WERI-Rb-1 (cell line): ENCODE measurements at places on chromosomes 6 and 20.
A peak's percentile ranks its signal among the peaks of the same experiment; 100 is the strongest.

DNA sequence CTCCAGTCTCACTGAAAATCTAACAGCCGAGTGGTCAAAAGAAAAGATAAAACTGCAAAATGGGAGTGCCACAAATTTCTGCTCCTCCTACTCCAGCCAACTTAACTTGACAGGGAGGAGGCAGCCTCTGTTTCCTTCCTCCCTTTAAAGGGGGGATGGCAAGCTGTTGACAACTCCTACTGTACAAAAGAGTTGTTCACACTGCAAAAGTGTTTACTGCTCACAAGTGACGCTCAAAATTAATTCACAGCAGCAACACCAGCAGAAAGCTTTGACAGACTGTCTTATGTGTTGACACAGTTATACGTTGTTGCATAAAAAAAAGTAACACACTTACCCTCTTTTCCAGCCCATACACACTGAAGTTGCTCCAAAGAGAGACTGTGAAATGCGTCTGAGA is 169.8 kb downstream of the BACH2 start:
- no peak for DNase-seq

DNA sequence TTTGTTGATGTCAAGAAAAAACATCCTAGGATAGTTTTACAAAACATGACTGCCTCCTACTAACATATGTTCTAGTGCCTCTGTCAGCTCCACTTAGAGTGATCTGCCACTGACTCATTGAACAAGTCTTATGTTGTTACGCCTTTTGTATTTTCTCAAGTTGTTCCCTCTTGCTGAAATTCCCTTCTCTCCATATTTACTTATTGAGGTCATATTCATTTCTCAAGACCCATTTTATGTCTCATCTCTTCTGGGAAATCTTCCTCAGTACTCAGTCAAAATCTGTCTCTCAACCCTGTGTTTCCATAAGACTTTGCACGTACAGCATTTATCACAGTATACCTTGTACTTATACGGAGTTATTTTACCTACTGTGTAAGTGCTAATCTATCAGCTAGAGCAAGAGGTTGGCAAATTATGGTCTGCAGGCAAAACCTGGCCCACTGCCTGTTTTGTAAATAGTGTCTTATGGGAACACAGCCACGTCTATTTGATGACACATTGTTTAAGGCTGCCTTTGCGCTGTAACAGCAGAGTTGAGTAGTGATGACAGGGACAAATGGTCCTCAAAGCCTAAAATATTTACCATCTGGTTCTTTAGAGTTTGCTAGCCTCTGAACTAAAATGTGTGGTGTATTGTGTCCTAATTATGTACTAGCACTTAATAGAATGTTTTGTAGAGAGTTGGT is 83.4 kb downstream of the ADGRB3 start:
- DNase-seq, result no peak

DNA sequence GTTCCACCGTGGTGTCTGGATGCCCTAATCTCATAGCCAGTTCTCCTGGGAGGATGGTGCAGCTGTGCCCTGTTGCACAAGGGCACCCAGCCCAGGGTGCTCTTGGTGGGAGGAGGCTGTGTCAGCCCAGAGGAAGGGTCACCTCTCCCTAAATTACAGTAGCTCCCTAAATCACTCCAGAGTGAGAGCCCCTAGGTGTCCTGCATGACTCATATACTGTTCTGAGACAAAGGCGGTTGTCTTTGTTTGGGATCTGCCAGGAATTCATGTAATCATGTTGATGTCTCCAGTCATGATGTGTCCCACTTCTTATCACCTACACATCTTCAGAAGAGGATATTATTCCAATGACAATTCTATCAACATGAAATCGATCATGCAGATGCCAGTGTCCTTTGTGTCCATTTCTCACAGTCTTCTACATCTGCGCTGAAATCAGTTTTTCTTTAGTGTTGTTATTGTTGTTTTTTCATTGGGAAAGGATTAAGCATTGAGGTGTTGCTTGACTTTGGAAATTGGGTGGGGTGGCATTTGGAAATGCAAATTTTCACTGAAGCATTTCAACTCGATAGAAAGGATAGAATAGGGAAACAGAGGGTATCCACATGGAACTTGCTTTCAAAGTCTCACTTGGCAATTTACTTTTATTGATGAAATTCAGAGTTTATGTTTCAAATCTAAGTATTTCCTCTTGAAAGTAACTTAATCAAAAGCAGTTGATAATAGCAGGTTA is 19.5 kb downstream of the PERP start:
- no peak for DNase-seq

DNA sequence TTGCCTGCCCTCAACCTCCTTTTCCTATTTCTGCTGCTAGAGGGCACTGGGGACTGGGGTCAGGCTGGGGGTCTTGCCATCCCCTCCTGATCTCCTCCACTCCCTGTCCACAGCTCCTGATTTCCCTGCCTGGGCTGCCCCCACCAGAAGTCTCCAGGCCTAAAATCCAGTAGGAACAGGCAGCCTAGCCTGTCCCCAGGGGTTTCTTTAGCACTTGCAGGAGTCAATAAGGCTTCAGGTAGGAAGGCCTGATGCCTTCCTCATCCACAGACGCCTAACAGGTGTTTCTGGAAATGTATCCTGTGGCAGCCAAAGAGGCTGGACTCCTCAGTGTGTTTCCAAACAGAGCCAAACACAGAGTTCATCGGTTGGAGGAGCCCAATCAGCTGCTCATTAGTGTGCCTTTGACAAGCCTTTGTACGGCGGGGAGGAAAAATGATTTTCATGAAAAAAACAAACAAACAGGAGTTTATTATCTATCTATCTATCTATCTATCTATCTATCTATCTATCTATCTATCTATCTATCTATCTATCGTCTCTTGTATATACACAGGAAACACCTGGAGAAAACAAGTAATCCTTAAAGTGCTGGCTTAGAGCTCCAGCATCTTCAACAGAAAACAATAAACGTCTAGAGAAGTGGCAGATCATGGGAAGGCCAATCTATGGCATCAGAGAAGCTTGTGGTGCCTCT is 3.7 kb upstream of the RAET1E start:
- no peak for DNase-seq

DNA sequence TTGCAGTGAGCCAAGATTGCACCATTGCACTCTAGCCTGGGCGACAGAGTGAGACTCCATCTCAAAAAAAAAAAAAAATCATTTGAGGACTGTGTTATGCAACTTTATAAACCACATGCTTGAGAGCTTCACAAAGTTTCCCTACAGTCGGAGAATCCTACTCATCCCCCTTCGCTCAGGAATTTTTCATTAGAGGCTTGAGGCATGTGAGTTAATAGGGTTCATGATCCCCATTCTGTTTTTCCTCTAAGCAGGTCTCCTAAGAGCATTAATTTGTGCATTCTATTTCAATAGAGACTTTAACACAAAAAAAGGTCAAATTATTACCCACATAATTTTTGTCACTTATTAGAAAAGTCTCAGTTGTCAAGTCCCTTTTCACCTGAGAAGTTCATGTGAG is 103.7 kb upstream of the SOX4 start:
- DNase-seq, result no peak

GRCh38 chr6:160899671-160900430 is 91.7 kb upstream of the MAP3K4 start:
- DNase-seq, result no peak

DNA sequence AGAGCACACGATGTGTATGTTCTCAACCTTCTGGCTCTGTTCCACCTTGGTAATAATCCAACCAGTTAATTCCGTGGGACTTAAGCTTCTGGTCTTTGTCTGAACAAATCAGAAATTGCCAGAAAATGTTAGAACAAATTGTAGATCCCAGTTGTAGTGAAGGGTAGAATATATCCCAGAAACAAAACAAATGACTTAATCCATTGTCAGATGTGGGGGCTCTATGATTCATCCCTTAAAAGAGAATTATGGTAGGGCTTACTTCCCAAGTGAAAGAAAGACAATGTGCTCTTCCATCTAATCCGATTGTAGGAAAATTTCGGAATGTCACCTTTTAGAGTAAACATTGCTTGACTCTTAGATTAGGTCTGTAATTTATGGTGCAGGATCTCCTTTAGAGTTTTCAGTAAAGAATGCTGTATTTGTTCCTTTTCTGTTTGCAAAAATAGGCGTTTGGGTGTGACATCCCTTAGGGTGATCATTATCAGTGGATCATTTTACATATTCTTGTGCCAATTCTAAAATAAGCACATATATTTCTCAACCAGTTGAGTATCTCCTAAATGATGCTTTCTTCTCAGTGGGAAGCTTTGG is 234.5 kb upstream of the ZNF217 start:
- no peak for DNase-seq

DNA sequence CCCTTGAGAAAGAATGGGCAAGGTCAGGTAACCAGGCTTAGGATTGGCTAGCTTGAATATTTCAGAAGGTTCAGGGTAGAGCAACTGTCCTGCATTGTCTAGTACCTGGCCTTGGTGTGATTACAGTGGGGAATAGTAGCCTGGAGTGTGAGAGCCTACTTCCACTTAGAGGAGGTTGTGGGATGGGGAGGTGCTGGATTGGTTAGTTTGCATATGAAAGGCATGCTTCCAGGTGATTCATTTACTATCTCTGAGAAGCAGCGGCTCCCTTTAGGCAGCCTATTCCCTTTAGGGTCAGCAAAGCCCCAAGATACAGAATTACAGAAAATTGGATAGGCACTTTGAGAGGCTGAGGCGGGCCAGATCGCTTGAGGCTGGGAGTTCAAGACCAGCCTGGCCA is 25.0 kb upstream of the SCGN start:
- DNase-seq, result no peak

- no peak for DNase-seq
These were observed 121.1 kb downstream of the CDC5L start for GRCh38 chr6:44508646-44509045.

- no peak for DNase-seq
These were observed 19.3 kb upstream of the SEC63 start for GRCh38 chr6:107977283-107977682.

DNA sequence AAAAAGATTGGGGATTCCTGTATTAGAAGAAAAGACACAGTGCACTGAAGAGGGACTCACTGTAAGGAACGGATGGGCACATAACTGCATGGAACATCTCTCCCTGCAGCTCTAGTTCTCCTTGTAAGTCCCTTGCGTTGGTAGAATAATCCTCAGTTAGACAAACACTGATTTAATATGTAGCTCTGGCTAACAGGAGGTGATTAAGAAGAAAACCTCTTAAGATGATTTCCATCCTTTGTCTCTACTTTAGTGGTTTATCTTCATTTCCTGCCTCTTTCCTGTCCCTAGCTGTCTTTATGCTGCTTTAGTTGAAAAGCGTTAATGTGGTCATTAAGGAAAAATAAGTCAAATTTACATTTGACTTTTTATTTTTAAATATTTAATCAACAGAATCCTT is 86.6 kb downstream of the SLC16A10 start:
- DNase-seq, result peak; percentile 40

- no peak for DNase-seq
These were observed 209.6 kb upstream of the SSTR4 start for GRCh38 chr20:22825546-22825945.

DNA sequence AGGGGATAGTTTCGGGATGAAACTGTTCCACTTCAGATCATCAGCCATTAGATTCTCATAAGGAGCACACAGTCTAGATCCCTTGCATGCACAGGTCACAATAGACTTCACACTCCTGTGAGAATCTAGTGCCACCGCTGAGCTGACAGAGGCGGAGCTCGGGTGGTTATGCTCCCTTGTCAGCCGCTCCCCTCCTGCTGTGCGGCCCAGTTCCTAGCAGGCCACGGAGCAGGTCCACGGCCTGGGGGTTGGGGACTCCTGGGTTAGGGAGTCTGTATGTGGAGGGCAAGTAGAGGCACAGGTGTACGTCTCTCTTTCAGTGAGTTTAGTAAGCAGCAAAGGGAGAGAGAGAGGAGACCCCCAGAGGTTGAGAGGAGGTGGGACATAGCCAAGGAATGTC is 30.5 kb upstream of the MDFI start:
- DNase-seq, result peak; percentile 41

GRCh38 chr6:113511100-113511499 is 346.0 kb upstream of the MARCKS start:
- no peak for DNase-seq

- no peak for DNase-seq
These were observed 22.3 kb downstream of the LAMA5 start for GRCh38 chr20:62344782-62345181.

DNA sequence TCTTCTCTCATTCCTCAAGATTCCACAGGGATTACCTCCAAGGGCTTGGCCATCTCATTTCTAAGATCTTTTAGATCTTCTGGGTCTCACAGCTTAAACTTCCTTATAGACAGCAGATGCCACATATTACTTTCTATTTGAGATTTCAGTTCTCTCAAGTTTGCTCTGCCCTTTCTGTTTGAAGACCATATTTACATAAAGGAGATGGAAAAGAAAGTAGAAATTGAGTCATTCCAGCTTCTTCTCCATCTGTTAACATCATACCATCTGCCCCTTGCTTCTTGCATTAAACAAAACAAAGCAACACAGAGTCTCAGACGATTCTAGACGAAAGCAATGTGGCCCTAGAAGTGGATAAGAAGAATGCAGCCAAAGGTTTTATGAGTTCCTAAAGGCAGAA is 203.4 kb downstream of the TTLL2 start:
- no peak for DNase-seq

DNA sequence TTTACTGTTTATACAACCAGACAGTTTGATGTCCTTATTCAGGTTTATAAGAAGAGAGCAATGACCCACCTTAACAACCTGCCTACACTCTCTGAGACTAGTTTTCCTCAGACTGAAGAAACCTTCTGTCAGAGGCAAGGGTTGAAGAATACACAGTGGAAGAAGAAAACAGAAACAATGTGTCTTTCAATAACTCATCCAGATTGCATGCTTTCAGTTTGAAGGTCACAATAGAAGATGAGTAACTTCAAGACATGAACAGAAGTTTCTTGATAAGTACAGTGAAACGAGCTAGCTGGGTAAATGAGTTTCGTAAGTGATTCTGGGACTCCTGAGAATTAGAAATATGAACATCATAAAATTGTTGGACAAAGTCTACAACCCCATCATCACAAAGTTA is 141.7 kb downstream of the STXBP5 start:
- DNase-seq, result no peak

GRCh38 chr6:152298055-152298647 is 339.0 kb downstream of the SYNE1 start:
- DNase-seq, result no peak

GRCh38 chr6:36970892-36971842 is 14.8 kb downstream of the MTCH1 start:
- no peak for DNase-seq

GRCh38 chr20:58044286-58044685 is 184.2 kb downstream of the ANKRD60 start:
- no peak for DNase-seq

GRCh38 chr20:60559462-60559861 is 601.2 kb downstream of the CDH26 start:
- no peak for DNase-seq

- no peak for DNase-seq
These were observed 158.3 kb downstream of the OPRM1 start for GRCh38 chr6:154197196-154197860.

GRCh38 chr20:51011479-51011878 is 11.4 kb downstream of the KCNG1 start:
- no peak for DNase-seq

- DNase-seq, result no peak
These were observed 44.2 kb upstream of the DEFB112 start for GRCh38 chr6:50093938-50094272.

DNA sequence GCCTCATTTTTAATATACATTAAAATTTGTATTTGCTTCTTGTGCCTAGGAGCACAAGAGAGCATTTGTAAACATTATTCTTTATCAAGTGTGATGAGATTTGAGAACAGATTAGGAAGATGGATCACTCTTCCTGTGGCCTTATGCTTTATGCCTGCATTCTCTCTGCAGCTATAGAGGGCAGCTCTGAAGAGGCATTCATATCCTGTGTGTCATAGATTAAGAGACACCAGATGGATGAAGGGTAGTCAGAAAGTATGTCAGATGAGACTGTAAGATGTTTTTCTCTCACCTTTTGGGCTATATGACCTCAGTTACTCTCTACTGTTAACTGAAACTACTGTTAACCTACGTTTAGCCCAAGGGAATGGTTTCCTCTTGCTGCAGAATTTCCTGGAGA is 61.4 kb downstream of the DNAH8 start:
- no peak for DNase-seq
